ENCODE measurements at places on chromosomes 6 and 20.

GRCh38 chr6:100065348-100065747, 71.3 kb upstream of the MCHR2 start:
- DNase-seq, result no peak

DNA sequence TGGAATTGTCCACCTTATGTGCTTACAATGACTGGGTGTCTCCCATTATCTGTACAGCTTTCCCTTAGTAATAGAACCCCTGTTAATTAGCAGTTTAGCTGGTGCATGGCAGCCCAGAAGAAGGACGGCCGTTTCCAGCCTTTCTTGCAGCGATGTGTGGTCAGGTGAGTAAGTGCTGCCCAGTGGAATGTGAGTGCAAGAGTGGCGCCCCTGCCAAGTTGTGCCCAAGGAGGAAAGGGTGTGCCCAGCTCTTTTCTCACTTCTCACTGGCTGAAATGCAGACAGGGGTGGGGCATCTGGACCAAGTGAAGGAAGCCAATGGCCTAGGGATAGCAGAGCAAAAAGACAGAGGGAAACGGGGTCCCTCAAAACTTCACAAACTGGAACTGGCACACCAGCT, 296.8 kb downstream of the PREX1 start:
- no peak for DNase-seq

GRCh38 chr20:57268399-57269076, 2.1 kb upstream of the BMP7 start:
- DNase-seq, result no peak

DNA sequence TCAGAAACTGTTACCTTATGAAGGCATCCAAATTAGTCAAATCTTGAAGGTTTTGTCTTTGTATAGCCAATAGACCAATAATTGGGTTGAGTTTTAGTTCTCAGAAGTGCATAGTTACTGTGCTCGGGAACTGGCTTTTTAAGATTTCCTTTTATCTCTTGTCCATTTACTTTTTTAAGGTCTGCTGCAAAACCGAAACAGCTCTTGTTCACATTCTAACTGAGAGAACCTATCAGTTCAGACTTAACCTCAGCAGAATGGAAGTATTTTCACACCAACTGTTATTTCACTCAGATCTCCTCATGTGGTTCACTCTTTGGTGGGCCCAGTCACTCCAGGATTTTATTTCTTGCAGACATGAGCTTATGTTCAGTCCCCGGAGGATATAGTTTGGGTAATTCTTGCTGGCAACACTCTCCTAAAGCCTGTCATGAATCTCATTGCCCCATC, 55.5 kb downstream of the TPBG start:
- no peak for DNase-seq
